Activated CD8-positive, alpha-beta T cell treated with anti-CD3 and anti-CD28 coated beads for 36 hours (primary cell): ENCODE measurements at places on chromosomes 6 and 20. TPM values are rescaled to one million over a fixed set of nuclear protein-coding genes. Genes with fewer than 3 reads are reported as not detected.
A peak's percentile ranks its signal among the peaks of the same experiment; 100 is the strongest.

DNA sequence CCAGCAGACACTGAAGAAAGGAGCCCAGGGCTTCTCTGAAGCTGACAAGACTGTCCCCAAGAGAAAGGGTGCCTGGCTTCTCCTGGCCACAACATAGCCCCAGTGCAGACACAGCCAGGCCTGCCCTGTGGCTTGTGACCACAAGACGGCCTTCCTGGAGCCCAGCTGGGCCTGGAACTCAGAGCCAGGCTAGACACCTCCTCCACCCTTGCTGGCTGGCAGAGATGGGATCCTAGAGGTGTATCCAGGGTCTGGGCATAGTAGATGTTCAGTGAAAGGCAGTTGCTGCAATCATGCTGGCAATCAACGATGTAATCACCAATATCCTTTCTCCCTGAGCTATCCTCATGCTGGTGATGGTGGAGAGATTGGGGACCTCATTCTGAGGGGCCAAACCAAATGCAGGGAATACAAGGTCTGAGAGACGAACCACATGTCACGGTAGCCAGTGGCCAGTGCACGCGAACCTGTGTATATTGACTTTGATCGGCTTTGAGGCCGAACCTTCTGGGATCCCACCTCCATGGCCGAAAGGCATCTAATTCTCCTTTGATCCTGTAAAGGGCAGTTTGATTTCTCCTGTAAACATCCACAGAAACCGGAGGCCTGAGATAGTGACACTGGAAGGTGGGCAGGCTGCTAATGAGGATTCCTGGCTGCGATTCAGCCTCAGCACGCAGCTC, 115.2 kb downstream of the PSMB1 start:
- no peak for DNase-seq

DNA sequence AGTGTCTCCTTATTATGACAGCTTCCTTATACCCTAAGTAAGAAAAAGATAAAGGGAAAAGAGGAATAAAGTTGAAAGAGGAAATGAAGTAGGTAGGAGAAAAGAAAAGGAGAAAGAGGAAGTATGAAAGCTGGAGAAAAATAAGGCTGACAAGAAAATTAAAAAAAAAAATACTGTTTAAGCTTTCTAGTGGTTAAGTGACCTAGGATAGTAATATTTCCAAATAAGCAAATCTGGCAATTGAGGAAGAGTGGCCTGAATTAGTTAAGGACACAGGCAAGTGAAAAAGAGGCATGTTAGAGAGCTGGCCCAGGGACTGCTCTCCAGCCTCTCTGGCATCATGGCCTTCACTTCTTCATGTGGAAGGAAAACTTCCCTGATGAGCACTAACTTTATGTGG, 76.5 kb upstream of the ADGRF1 start:
- no peak for DNase-seq

METTL24 gene
- not detected for total RNA-seq

GRCh38 chr20:32387252-32387651, 29.1 kb downstream of the ASXL1 start:
- peak; percentile 41 for DNase-seq

SEL1L2 gene
- total RNA-seq: not detected

SLC12A5 gene
- 0.43 TPM for total RNA-seq

IP6K3 gene
- not detected for total RNA-seq

- DNase-seq: no peak
Observed at GRCh38 chr6:98843271-98844243, 9.2 kb downstream of the POU3F2 start.

- no peak for DNase-seq
Observed at GRCh38 chr6:144232176-144232831, 52.8 kb upstream of the UTRN start.

GRCh38 chr6:140434761-140435160, 1060.3 kb upstream of the CITED2 start:
- no peak for DNase-seq

DNA sequence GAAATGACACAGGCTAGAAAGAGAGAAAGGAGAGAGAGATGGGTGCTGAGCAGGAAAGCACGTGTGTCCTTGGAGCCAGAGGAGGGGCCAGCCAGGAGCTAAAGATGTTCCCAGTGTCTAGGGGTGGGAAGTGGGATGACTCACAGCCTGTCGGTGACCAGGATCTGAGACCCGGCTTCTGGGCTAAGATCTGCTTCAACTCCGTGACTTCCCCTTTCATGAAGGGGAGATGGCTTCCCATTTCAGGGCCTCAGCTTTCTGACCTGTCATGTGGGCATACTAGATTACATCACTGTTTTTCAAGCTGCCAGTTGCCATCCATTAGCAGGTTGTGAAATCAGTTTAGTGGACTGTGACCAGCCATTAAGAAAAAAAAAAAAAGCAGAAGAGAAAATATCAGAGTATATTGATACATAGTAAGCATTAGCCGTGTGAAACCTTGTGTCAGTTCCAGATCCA, 5.4 kb downstream of the TGM3 start:
- DNase-seq: peak; percentile 3

ZSCAN31 gene
- 1.6 TPM for total RNA-seq

DNA sequence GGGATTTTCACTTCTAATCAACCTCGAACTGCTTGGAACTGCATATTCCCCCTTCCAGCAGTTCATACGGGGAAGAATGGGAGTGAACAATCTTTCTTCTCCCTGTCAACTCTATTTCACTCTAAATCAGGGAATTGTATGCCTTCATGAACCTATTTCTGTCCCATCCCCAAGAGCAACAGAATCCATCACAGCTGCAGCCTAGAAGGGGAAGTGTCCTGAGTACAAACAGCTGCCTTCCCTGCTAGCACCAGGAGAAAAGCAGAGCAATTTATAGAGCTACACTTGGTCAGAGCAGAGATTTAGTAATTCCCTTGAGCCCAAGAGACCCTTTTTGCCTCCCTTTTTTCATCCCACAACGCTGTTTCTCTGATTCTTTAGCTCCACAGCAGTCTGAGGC, 208.4 kb downstream of the ADGRG6 start:
- DNase-seq: no peak

DNA sequence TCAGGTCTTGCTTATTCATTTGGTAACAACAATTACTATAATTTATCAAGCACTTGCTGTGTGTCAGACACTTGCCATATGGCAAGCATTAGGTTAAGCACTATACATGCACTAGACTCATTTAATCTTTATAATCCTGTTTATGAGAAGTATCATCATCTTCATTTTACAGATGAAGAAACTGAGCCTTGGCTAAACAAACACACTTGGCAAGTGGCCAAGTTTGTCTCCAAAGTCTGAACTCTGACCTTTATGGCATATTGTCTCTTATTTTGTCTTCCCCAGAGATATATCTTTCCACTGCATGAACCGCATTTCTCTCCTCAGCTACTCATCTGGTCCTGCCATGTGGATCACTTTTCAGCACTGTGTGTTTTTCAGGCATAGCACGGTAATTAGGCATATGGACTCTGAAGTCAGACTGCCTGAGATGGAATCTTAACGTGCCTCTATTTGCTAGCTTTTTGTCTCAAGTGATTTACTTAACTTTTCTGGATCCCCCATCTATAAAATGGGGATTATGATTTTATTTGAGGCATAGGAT, 4.7 kb downstream of the ADGRF5 start:
- no peak for DNase-seq

OR2B6 gene
- not detected for total RNA-seq

GRCh38 chr6:27693766-27694546, 218.2 kb downstream of the OR2B2 start:
- DNase-seq: peak; percentile 64

DNA sequence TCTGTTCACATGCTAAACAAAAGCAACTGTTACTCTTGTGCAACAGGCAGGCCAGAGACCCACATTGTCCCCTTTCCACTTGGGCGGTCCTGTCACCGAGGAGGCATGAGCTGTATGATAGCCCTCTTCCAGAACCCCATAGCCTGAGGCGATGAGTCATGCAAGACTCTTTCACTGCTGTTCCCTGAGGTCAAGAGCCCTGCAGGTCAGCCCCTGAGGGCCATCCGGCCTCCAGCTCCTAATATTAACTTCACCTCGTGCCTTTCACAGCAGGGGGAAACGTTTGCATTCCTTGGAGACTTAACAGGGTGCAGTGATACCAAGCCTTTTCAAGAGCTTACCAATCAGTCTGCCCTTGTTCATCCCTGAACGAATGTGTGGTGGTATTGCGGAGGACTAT, 253.3 kb upstream of the ECI2 start:
- DNase-seq: no peak

DNA sequence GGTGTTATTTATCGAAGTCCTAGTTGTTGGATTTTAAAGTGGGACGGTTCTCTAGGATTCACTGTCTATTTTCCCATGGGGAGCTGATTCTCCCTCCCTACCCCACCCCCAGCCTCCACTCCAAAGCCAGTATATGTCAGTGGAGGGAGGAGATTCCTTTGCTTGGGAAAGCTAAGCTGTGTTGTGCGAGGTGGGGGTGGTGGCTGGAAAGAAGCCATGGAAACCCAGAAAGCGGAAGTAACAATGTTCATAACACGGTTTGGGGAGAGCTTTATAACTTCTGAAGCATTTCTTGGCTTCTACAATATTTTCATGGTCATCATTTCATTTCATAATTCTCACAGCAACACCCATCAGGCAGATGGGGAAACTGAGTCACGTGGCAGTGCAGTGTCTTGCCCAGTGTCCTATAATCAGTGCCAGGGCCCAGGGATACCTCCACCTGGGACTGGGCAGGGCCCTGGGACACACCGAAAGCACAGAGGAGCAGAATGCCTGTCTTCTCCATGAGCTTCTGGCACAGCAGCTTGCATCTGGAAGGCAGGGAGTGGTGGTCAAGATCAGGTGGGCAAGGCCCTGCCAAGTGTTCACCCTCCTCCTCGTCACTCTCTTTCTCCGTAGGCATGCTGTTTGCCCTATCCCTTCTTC, 4.5 kb downstream of the SUN5 start:
- no peak for DNase-seq

DNA sequence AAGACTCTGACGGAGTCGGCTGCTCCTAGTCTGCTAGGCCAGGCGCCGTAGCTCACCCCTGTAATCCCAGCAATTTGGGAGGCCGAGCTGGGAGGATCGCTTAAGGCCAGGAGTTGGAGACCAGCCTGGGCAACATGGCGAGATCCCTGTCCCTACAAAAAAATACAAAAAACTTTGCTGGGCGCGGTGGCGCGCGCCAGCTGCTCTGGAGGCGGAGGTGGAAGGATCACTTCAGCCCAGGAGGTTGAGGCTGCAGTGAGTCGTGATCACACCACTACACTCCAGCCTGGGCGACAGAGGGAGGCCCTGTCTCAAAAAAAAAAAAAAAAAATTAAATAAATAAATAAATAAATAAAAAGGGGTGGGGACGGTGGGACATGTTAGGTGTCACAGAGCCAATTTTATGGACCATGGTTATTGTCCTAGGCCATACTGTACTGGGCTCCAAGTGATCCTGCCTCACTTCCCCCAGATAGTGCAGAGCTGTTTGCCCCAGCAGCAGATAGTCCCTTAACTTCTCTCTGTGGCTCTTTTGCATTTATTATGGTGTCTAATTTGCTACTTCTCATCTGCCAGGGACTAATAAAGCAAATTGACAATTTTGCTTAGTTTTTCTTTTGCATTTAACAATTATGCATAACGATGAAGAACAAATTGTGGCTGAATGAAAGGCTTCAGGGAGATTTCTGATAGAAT, 5.2 kb downstream of the PI16 start:
- DNase-seq: no peak

GLP1R gene
- total RNA-seq: 1.1 TPM

GRCh38 chr6:149563203-149563927, 2.8 kb upstream of the GINM1 start:
- no peak for DNase-seq

OR12D3 gene
- total RNA-seq: not detected

HSPA12B gene
- total RNA-seq: not detected
